ENCODE measurements at places on chromosomes 7 and 10.

DNA sequence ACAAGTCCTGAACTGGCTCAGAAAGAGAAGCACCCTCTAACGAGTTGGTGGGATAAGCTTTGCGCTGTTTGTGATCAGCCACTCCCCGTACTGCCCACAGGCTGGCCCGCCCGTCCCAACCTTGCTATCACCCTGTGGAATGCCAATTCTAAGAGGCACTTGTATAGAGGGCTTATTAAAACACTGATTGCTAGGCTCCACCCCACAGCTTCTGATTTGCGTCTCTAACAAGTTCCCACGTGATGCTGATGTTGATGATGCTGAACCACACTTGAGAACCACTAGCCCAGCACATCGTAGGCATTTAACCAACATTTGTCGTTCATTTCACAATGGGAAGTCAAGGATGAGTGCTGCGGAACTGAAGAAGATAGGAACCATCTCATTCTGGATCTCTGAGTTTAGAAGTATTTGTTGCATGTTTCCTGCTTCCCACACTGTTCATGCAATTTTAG, 12.7 kb upstream of the GSAP start:
- no peak for DNase-seq

GRCh38 chr7:154684666-154685563, 318.0 kb downstream of the PAXIP1 start:
- no peak for DNase-seq

DNA sequence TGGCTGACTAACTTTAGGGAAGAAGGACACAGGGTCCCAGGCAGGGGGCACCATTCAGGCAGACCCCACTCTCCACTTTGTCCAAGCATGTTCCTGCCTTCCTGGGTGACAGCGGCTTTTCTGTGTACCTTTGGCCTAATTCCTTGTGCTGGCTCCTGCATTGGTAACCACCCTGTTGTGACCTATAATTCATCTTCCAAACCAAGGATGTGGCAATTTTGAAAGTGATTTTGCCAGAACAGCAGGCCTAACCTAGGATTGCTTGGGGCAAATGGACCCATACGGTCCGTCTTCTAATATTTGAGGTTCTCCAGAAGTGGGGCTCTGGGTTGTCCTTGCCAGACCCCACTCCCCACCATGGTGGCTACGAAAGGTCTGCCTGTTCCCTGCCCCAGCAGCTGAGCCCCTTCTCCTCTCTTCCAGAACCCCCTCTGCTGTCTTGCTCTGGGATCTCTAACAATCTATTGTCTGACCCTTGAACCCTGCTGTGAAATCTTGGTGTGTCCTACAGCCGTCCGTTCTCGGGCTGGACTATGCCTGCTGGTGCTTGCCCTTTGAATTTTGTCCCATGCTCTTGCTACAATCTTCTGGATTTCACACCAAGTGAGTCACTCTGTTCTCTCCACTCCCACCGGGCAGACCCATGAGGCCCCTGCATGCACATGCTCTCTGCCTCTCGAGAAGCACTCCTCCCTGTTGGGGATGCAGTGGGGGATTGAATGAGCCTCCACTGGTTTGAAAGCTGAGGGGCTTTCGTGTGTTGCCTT, 316.0 kb downstream of the CXCL12 start:
- DNase-seq, result no peak

- DNase-seq, result no peak
Measured at GRCh38 chr10:26821699-26822570, 38.8 kb downstream of the ABI1 start.

DNA sequence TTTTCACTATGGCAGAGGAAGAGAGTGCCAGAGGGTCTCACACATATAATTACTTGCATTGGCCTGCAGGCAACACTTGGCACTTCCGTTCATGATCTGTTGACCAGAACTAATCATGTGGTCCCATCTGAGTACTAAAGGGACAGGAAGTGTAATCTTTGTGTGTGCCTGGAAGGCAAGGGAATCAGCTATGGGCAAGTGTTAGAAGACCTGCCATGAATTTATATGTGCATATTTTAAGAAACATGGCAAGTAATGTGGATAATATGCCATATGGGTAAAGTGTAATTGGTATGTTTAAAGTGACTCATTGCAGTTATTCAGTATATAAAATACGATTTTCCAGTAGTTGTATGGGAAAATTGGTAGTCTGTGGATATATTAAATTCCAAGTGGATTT, 46.1 kb downstream of the CCSER2 start:
- no peak for DNase-seq

DNA sequence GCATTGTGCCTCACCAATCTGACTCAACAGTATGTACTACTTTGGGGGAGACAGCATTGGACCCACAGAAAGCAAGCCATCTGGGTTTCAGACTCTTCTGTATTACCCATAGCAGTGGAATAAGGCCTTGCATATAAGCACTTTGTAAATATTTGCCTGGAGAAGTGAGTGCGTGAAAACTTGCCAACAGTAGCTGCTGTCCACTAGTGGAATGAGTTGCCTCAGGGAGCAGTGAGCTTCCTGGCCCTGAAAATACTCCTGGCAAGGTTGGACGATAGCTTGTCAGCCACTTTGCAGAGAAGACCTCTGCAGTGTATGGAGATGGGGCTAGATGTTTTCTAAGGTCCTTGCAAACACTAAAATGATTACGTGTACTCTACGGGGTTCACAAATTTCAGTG, 21.6 kb downstream of the GARS1 start:
- DNase-seq, result no peak

Data from mammary epithelial cell (primary cell).